ENCODE measurements at places on chromosomes 13 and 19. TPM values are rescaled to one million over a fixed set of nuclear protein-coding genes. Genes with fewer than 3 reads are reported as not detected.

Gene ZNF506
- total RNA-seq, result 32.6 TPM

- no peak for DNase-seq
These were observed 10.3 kb downstream of the TRPM4 start for GRCh38 chr19:49167857-49168409.

DNA sequence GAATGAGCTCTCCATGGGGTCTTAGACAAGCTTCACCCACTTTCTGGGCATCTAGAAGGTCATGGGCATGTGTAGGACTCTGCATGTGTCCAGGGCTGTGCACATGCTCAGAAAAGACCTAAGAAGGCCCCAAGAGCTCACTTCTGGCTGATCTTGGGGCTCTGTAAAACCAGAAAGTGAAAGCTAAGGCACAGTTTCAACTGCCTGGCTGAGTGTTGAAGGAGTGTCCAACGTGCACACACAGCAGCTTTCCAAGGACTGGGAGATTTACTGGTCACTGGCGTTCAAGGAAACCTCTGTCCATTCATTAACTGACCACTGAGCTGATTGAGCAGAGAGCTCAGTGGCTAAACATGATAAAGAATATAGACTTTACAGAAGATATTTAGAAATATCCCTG, 137.9 kb downstream of the KATNAL1 start:
- DNase-seq, result no peak

DNA sequence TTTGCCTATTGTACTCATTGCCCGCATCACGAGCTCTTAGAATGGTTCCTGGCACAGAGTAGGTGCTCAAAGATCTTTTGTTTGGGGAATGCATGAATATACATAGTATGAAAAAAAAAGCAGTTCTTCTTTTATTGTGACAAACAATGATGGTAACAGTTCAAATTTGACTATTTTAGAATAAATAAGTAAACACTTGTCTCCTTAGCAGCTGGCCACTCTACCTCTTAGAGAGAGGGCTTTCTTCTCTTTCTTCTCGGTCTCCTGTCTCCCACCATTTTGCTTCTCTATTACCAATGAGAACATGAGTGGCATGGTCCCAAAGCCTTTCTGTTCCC, 639 bp upstream of the SLAIN1 start:
- no peak for DNase-seq

DNA sequence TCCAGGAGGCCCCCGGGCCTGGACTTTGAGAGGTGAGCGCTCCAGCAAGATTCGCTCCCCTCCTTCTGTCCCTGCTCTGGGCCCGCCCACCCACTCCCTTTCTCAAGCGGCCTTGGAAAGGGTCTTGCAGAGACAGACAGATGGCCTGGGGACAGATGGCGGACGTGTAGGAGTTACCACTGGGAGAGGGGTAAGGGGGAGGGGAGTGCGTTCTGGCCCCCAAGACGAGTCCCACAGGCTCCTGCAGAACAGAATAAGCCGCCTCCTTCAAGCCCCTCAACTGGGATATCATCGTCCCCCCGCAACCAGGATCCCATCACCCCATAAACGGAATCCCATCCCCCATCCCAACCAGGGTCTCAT, 3.6 kb upstream of the TNFAIP8L1 start:
- no peak for DNase-seq

DNA sequence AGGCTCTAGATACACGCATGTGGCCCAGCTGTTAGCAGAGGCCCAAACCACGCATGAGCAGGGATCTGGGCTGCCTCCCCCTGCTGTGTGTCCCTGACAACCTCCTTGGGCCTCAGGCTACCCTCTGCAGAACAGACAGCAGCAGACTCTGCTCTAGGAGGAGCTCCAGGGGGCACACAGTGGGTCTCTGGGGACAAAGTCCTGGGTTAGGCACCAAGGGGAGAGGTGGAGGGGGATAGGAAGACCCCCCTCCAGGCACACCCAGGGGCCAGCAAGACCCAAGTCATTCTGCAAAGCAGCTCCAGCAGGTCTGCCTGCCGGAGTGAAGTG, 8.0 kb downstream of the TINCR start:
- DNase-seq, result no peak

DNA sequence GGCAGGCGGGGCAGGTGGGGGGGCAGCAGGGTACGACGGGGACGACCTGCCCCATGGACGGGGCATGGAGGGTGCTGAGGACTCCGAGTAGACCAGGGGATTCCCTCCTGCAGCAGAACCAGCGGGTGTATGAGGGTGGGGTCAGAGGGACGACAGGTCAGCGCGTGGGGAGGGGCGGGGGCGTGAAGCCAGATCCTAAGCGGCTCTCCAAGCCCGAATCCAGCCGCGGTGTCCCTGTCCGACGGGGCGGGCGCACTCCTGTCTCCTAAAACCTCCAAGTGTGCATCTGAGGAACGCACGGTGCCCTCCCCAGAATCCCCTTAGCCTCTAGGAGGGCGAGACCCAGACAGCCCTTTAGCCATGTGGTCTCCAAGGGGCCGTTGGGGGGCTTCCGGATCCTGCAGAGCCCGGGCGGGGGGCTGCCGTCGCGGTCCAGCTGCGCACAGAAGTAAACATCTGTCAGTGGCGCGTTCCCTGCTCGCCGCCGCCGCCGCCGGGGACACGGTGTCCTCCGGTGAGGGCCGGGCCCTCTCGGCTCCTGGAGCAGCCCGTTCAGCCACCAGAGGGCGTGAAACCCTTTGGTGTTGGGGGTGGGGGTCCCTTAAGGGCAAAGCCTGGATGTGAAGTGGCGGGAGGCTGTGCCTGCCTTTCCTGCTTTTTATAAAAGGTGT, 730 bp downstream of the NRTN start:
- peak; percentile 53 for DNase-seq

All from CD4-positive, CD25-positive, alpha-beta regulatory T cell (primary cell).